ENCODE measurements at places on chromosomes 12 and 14.

DNA sequence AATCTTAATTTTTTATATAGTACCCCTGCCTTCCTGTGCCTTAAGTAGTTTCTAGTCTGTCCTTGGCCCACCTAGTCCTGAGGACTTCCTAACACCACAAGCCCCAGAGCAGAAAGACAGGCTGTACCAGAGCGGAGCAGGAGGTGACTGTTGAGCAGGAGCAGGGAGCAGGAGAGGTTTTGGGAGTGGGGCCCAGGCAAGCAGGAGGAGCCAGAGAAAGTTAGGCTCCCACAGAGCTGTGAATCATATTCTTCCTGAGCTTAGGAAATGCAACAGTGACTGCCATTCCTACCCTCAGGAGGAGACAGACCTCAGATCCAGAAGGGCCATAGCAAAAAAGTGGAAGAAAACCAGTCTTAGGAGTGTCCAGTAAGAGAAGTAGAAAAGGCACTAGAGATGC, 28.3 kb upstream of the COL2A1 start:
- no peak for DNase-seq

DNA sequence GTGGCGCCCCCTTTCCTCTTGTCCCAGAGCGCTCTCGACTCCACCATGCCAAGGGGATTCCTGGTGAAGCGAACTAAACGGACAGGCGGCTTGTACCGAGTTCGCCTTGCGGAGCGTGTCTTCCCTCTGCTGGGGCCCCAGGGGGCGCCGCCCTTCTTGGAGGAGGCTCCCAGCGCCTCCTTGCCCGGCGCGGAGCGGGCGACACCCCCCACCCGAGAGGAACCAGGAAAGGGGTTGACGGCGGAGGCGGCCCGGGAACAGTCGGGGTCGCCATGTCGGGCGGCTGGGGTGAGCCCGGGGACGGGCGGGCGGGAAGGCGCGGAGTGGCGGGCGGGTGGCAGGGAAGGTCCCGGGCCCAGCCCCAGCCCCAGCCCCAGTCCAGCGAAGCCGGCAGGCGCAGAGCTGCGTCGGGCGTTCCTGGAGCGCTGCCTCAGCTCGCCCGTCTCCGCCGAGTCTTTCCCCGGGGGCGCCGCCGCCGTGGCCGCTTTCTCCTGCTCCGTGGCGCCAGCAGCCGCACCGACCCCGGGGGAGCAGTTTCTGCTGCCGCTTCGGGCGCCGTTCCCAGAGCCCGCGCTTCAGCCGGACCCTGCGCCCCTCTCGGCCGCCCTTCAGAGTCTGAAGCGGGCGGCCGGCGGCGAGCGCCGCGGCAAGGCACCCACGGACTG, 376 bp downstream of the INSM2 start:
- no peak for DNase-seq

- no peak for DNase-seq
Observed at GRCh38 chr12:103833095-103833775, 7.8 kb downstream of the NT5DC3 start.

- DNase-seq: peak; percentile 38
Observed at GRCh38 chr12:112183141-112184021, 58.0 kb downstream of the TRAFD1 start.

DNA sequence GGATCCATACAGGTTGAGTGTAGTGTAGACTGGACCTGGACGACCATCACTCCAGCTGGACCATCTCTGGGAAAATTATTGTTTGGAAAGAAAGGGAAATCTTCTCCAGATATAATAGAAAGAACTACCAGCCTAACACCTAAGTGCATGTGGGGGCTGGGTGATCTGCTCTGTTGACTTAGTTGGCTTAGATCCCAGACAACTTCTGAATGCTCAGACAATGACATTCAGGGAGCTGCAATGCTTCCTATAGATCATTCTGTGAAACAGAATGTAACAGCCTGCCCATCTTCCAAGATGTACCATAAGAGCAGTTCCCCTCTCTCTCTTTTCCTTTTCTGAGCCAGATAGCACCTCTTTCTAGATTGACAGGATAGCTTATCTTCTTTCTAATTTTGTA, 572.8 kb upstream of the STXBP6 start:
- DNase-seq: no peak

DNA sequence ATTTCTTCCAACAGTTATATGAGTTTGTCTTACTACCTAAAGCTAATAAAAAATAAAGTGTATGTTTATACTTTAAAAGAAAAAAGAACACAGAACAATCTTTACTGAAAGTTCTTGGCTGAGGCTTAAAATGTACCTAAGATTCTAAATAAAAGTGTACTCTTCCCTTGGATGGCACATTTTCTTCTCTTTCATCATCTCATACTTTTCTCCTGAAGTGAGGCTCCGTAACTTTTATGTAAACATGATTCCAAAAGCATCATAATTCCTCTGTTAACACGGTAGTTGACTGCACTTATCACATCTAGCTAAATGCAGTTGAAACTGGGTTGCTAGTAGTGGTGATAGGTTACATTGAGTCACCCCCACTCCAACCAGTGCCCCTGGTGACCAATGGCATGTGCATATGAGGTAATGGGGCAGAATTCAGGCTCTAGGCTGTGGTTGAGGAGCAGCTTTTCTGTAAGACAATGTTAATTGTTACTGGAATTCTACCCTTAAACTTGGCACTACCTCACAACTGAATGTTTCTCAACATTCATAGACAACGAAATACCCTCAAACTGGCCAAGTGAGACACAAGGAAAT, 38.4 kb downstream of the WASHC3 start:
- DNase-seq: no peak

DNA sequence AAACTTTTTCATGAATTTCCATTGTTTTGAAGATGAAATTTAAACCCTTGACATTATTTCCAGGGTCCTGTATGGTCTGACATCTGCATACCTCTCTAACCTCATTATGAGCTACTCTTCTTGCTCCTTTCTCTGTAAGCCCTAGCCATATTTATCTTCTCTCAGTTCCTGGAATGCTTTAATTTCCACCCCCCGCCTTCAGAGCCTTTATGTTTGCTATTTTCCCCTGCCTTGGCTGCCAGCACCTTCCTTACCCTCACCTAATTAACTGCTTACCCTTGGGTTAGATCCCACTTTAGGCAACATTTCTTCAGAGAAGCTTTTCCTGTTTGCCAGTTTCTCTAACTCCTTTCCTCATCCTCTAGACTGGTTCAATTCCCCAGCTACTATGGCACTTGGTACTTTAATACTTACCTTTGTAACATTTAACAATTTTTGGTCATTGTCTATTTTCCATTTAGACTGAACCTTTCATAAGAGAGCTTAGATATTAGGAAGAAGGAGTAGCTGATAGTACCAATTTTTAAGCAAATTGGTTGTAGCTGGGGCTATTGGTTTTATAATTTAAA, 6.0 kb downstream of the STYX start:
- DNase-seq: no peak

- DNase-seq: no peak
Observed at GRCh38 chr14:76939015-76939742, 89.3 kb downstream of the IRF2BPL start.

DNA sequence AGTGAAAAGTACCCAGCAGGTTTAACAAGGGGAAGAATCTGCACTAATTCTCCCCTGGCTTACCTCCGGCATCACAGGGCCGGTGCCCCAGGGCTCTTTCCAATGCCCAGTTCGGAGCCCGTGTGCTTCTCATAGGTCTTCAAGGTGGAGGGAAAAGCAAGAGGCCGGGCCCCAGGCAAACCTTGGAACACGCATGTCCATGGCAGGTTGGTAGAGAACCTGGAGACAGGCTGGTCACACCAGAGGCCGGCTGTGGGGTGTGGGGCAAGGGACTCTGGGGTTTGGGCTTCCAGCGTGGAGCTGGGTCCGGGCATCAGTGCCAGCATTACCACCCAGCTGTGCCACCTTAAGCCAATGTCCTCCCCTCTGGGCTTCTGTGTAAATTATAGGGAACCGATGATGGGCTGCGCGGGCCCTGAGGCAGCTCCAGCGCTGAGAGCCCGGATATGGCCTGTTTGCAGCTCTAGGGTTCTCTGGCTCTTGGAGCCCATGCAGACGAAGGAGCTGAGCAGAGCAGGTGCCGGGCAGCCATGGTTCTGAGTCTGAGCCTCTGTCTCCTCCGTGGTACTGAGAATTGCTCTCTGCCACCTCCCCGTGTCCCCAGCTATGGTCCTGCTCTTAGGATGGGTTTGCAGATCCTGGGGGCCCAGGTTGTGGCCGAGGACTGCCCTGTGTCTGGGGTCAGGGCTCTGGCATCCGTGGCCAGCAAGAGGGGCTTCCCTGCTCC, 197.0 kb upstream of the C14orf180 start:
- DNase-seq: no peak

DNA sequence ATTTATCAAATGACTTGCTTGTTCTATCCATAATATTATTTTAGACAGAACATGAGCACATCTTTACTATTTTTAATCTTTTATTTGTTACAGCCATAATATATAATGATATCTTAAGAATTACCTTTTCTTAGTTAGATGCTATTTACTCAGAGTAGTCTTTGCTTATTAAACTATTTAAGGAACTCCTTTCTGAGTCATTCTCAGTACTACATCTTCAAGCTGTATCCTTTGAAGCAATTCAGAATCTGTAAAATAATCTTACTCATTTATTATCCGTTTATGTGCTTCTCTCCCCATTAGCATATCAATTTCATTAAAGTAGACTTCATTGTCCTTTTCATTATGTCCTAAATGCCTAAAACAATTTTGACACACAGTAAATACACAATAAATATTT, 240.4 kb upstream of the FAR2 start:
- DNase-seq: no peak

DNA sequence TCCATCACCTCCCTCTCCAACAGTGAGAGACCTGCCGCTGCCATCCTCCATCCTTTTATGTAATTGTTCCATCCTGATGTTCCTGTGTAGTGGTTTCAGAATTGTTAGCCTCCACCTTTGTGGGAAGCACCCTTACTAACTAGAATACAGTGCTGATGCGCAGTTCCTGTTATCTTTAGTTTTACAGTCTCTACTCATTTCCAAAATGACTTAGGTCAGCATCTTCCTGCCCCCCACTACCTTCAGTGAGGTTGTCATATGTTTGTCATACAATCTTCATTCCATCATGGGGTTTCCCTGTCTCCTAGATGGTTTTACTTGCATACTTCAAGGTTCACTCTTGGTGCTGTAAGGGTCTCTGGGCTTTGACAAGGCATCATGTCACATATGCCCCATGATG, 69.8 kb downstream of the EML1 start:
- no peak for DNase-seq

DNA sequence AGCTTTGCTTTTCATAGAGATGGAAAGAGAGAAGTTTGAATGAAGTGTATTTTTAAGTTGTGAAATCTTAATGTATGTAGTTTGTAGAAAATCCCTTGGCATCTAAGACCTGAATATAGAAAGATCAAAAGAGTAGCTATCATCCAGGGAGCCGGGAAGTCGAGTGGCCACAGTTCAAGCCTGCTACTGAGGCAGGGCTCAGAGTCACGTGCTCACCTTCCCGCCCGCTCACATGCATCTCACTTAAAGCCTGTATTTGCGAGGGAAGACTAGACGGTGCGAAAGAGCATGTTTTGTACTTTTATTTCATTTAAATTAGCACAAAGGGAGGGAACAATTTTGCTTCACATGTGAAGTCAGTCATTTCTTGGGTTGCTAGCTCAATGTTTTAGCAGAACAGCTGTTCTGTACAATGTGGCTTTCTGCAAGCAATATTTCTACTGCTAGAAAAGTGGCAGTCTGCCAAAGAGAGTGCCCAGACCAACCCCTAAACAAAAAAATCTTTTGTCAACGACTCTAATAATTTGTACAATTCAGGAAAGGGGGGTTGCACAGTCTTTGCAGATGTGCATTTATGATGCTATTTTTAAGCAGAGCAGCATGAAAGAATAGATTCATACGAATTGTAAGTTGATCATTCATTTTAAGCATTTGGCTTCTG, 290.7 kb downstream of the NPAS3 start:
- peak; percentile 87 for DNase-seq

GRCh38 chr14:58280954-58281787, 17.2 kb upstream of the ARID4A start:
- DNase-seq: peak; percentile 50

GRCh38 chr12:44375694-44376093, 500.4 kb downstream of the NELL2 start:
- no peak for DNase-seq

All from Ammon's horn (tissue), 1 donor.